ENCODE measurements at places on chromosomes 3 and 15.

- no peak for ATAC-seq
Measured at GRCh38 chr15:69302929-69303328, 4.2 kb downstream of the PAQR5 start.

- no peak for ATAC-seq
Measured at GRCh38 chr3:50236484-50237132, 604 bp downstream of the GNAI2 start.

DNA sequence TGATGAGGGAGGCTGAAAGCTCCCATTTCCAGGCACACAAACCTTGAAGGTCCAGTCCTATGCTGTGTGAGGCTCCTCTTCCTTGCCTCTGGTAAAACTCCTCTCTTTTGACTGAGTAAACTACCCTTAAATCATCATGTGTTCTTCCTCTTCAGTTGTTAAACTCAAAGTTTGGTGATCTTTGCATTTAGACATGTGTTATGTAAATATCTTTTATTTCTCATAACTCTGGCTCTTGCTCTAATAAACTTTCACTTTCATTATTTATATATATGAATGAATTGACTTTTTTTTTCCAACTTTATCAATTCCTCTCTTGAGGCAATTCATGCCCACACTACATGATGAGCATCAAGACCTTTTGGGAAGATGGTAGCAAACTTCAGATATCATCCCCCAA, 26.6 kb downstream of the SUCNR1 start:
- ATAC-seq: no peak

GRCh38 chr15:79035111-79035601, 55.4 kb downstream of the RASGRF1 start:
- peak; percentile 68 for ATAC-seq

DNA sequence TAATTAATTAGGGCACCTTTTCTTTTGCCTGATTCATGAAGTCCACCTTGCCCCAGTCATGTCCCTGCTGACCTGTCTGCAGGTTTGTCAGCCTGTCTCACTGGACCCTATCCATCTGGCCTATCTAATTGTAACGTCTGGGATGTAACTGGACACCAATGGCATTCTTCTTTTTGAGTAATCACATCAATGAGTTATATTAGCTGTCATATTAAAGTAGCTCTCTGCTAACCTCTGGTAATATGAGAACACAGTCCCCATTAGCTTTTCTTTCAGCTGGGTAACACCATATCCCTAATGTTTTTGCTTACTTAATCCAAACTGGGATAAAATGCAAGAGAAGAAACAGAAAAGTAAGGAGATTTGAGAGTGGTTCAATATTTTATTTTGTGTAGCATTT, 166.2 kb upstream of the VEPH1 start:
- ATAC-seq: peak; percentile 94

- peak; percentile 80 for ATAC-seq
Measured at GRCh38 chr3:122975163-122975923, 52.2 kb downstream of the SEMA5B start.

DNA sequence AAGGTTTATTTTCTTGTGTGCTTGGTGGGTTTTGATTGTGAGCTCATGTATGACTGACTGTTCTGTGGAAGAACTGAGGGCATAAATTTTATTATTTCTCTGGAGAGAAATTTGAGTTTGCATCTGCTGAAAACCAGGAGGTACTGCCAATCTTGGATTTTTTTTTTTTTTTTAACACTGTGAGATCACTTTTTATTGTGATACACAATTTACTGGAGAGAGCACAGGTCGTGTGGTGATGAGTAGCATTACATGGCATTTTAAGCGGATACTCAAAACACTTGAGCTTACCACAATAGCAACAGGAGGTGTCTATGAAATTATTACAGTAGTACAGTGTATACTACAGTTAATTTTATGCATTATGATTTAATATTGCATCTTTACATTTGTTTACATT, 237.4 kb downstream of the MFSD1 start:
- no peak for ATAC-seq

DNA sequence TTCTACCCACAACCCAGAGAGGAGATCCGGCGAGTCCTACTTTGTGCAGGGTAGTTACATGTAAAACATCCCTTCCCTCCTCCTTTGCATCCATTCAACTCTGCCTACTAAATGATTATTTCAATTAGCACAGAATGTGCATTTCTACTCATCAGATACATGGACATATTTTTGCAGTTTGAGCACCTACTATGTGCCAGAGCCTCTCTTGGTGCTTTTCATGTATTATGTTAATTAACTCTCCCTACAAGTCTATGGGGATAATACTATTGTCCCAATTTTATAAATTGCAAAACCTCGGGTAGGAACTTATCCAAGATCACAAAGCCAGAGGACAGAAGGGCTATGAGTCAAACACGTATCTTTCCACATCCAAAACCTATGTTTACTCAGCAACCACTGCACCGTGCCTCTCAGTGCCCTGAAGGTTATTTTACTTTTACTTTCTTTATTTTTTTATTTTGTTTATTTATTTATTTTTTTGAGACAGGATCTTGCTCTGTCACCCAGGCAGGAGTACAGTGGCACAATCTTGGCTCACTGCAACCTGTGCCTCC, 432.8 kb downstream of the MAGI1 start:
- no peak for ATAC-seq

- no peak for ATAC-seq
Measured at GRCh38 chr3:187507905-187508304, 139.7 kb downstream of the RTP4 start.

- ATAC-seq: no peak
Measured at GRCh38 chr3:155202626-155203025, 90.9 kb downstream of the STRIT1 start.

DNA sequence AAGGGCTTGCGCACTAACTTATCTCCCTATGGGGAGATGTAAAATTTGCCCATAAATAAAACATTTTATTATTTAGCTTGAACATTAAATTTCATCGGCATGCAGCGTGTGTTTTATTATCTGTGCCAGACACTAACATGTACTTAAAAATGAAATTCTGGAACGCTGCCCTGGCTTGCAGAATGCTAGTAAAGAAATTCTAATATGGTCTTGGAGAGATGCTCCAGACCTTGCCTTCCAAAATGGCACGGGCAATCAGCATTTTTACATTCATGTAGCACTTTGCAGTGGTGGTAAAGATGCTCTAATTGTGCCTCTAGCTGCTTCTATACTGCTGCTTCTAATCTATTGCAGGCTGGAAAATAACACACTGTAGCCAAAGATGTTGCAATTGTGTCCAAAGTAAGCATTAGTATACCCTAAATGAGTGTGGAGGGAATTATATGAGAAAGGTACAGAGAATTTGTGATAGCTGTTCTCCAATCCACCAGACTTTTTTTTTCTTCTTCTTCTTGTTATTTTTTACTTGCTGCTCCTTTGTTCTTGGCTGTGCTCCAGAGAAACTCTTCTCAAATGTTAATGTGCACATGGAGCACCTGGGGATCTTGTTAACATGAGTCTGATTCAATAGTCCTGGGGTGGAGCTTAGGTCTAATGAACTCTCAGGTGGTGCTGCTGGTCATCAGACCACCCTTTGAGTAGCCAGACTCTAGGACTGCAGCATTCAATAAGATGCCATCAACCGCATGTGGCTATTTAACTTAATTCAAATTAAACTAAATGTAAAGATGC, 47.3 kb downstream of the CRABP1 start:
- ATAC-seq: no peak

- ATAC-seq: no peak
Measured at GRCh38 chr3:162605651-162606204, 1109.1 kb downstream of the OTOL1 start.

DNA sequence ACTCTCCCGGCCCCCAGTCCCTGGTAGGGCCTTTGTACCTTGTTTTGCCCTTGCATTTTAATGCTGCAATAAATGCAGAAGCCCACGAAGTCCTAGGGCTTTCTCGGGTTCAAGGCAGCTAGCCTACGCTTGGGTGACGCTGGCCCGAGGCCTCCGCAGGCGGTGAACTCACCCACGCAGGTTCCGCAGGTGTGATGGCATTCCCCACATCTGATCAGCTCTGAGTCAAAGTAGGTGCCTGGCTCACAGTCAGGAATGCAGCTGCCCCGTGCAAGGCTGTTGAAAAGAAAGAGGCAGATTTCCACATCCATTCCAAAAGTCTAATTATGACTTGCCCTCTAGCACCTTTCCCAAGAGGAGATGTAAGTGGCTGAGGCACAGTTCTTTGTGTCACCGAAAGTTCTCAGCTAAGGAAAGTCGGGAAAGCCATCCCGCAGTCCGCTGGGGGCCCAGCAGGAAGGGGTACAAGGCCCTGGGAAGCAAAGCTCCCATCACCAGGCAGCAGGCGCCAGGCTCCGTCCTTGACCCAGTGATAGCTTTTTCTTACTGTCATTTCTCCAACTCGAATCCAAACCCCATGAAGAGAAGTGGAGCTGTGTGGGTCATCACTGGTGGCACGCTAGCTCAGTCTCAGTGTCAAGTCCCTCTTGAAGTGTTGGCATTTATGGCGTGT, 23.2 kb upstream of the SNRPA1 start:
- ATAC-seq: no peak

DNA sequence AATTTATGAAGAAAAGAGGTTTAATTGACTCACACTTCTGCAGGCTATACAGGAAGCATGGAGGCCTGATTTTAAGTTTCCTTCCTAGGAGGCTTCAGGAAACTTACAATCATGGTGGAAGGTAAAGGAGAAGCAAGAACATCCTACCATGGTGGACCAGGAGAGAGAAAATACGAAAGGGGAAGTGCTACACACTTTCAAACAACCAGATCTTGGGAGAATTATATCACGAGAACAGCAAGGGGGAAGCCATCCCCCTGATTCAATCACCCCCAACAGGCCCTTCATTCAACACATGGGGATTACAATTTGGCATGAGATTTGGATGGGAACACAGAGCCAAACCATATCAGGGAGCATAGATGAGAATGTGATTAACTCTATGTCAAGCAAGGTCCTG, 121.0 kb downstream of the MTHFS start:
- no peak for ATAC-seq

GRCh38 chr3:135966271-135966961, 888 bp downstream of the PPP2R3A start:
- peak; percentile 56 for ATAC-seq

DNA sequence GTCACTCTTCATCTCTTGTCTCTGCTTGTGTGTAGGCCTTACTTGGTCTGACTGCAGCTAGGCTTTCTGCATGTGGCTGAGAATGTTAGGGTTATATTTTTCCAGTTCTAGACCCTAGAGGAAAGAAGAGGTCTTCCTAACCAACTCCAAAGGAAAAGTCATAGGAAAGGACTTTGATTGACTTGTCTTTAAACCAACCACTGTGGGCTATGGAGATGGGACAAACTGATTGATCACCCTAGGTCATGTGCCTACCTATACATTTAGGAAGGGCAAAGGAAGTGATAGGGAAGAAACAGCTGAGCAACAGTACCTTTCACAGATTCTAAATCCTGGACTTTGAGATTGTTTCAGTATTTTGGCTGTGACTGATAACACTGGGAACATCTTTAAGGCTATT, 16.5 kb upstream of the TBC1D23 start:
- no peak for ATAC-seq

DNA sequence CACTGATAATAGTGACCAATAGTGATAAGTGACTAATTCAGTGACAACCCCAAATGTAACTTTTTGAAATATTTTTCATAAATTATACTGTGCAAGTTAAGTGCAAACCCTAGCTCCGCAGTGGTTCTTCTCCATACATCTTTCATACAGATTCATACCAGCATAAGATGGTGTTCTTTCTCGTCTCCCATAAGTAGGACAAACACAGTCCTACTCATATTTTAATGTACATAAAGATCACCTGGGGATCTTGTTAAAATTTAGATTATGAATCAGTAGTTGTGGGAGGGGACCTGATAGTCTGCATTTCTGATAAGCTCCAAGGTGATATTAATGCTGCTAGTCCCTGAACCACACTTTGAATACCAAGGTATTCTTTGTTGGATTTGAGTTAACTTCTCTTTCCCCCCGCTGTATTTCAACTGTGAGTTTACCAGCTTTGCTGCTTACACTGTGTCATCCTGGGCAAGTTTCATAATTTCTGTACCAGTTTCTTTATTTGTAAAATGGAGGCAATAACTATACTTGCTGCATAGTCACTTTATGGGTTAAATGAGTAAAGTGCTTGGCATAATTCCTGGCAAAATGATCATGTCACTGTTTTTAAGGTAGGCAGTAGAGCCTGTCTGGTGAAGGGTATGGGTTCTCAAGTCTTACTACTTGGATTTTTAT, 34.7 kb upstream of the C3orf38 start:
- no peak for ATAC-seq

- ATAC-seq: no peak
Measured at GRCh38 chr3:134863915-134864314, 68.9 kb downstream of the EPHB1 start.

- no peak for ATAC-seq
Measured at GRCh38 chr3:140250945-140251344, 316.0 kb downstream of the CLSTN2 start.

DNA sequence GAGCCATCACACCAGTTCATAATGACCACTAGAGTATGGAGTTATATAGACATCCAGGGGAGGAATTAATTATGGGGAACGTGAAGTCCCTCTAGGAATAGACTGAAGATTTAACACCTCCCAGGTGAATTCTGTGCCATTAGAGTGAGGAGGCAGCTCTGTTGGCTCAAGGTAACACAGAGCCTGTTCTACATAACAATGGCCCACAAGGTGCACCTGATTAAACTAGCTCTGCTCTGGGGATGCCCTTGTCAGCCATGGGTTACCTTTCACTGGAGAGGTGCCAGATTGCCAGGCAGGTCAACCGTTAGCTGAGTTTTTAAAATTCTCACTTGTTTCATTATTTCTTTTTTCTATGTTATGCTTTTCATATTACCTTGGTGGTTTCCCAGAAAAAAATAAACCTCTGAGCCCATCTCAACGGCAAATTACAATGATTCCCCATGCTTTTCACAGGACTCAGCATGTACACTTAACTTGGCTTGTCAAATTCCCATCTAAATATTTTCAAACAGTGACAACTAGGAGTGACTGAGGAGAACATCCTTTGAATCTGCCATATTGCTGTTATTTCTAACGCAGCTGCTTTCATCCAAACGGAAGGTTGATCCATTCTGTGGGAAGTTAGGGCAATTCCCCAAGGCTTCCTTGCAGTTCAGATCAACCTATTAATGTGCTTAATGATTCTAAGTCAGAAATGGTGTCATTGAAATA, 512.9 kb downstream of the MCTP2 start:
- ATAC-seq: no peak

GRCh38 chr15:71314956-71315537, 199.8 kb downstream of the THSD4 start:
- no peak for ATAC-seq

GRCh38 chr15:31563001-31563400, 236.4 kb downstream of the KLF13 start:
- no peak for ATAC-seq
